Tracheal epithelial cell (primary cell): ENCODE measurements at places on chromosomes 2 and 18. TPM values are rescaled to one million over a fixed set of nuclear protein-coding genes. Genes with fewer than 3 reads are reported as not detected.

Gene ATP8B1
- 29.2 and 39.0 TPM in 2 replicates for total RNA-seq

Gene CAD
- 30.3 and 36.4 TPM in 2 replicates for total RNA-seq

Gene NYAP2
- total RNA-seq, result under 0.01 TPM in 1 of 2 replicates, not detected in the other

Gene MFSD2B
- total RNA-seq, result 0.24 TPM in 1 of 2 replicates, not detected in the other

Gene ABCG8
- total RNA-seq, result under 0.01 TPM in 1 of 2 replicates, not detected in the other

Gene WDR7
- total RNA-seq, result 10.8 and 11.9 TPM in 2 replicates

Gene SOX11
- under 0.01 TPM in 1 of 2 replicates, not detected in the other for total RNA-seq

Gene LHCGR
- total RNA-seq, result not detected in 2 replicates

Gene VIL1
- not detected in 2 replicates for total RNA-seq

Gene RFX8
- total RNA-seq, result not detected in 2 replicates

Gene EFEMP1
- total RNA-seq, result 116 and 188 TPM in 2 replicates

Gene VWA3B
- total RNA-seq, result under 0.01 TPM in 1 of 2 replicates, not detected in the other

Gene THSD7B
- under 0.01 TPM in 1 of 2 replicates, not detected in the other for total RNA-seq

Gene SNORC
- total RNA-seq, result 0.24 and 1.3 TPM in 2 replicates

Gene HDAC4
- 16.9 and 17.1 TPM in 2 replicates for total RNA-seq

Gene CAB39
- total RNA-seq, result 112 and 115 TPM in 2 replicates

Gene ANKRD53
- total RNA-seq, result under 0.01 TPM in 1 of 2 replicates, not detected in the other

Gene ESPNL
- total RNA-seq, result 0.48 TPM in 1 of 2 replicates, not detected in the other
